ENCODE measurements at places on chromosomes 16 and 17.

DNA sequence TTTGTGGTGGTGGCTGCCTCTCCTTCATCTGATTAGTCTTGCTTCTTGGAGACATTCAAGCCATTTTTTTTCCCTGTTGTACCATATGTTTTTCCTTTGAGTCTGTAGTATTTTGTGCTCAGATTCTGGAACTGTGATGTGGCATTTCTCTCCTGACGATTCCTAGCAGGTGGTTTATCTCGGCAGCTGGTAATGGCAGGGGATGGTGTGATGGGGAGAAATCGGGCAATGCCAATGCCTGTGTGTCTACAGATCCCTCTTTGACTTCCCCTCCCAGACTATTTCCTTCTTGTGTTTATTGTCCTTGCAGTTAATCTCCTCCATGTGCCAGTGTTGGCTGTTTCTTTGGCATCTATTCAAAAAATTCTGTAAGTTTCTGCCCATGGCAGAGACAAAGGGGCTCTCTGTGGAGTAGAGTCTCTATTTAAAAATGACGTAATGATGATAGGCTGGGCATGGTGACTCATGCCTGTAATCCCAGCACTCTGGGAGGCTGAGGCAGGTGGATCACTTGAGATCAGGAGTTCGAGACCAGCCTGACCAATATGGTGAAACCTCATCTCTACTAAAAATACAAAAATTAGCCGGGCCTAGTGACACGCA, 90.2 kb upstream of the ERCC4 start:
- no peak for DNase-seq

GRCh38 chr16:75423723-75424104, 9.6 kb downstream of the CFDP1 start:
- no peak for DNase-seq

- no peak for DNase-seq
Measured at GRCh38 chr16:3690980-3691720, 26.2 kb downstream of the TRAP1 start.

GRCh38 chr16:85353839-85354685, 241.8 kb upstream of the CIBAR2 start:
- peak; percentile 96 for DNase-seq

- DNase-seq, result peak; percentile 79
Measured at GRCh38 chr17:81400154-81400977, 5.1 kb downstream of the BAHCC1 start.

- DNase-seq, result no peak
Measured at GRCh38 chr17:66540131-66540781, 237.8 kb downstream of the PRKCA start.

- DNase-seq, result peak; percentile 49
Measured at GRCh38 chr17:76968707-76969597, 100.7 kb downstream of the MGAT5B start.

DNA sequence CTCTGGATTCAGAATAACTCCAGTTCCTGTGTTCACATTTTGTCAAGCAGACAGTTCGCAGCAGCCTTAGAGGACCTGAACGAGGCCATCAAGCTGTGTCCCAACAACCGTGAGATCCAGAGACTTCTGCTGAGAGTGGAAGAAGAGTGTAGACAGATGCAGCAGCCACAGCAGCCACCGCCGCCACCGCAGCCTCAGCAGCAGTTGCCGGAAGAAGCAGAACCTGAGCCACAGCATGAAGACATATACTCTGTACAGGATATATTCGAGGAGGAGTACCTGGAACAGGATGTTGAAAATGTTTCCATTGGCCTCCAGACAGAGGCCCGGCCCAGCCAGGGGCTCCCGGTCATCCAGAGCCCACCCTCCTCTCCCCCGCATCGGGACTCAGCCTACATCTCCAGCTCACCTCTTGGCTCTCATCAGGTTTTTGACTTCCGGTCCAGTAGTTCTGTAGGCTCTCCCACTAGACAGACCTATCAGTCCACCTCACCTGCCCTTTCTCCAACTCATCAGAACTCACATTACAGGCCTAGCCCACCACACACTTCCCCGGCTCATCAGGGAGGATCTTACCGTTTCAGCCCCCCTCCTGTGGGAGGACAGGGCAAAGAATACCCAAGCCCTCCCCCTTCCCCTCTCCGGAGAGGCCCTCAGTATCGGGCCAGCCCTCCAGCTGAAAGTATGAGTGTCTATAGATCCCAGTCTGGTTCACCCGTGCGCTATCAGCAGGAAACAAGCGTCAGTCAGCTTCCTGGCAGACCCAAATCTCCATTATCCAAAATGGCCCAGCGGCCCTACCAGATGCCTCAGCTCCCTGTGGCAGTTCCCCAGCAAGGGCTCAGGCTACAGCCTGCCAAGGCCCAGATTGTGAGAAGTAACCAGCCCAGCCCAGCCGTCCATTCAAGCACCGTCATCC, 25.9 kb downstream of the CYB561 start:
- no peak for DNase-seq

- DNase-seq, result peak; percentile 1
Measured at GRCh38 chr16:62363501-62363900, 327.3 kb upstream of the CDH8 start.

DNA sequence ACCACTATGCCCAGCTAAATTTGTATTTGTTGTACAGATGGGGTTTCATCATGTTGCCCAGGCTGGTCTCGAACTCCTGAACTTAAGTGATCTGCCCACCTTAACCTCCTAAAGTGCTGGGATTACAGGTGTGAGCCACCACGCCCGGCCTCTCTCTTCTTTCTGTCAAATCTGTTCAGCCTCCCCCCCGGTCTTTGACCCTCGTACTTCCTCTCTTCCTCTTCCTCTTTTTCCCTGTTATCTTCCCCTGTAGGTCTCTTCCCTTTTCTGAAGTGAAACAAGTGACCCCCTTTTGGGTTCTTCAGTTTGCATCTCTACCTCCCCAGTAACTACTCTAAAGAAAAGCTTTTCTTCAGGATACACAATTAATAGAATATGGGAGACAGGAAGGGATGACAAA, 31.7 kb upstream of the DHX40 start:
- no peak for DNase-seq

DNA sequence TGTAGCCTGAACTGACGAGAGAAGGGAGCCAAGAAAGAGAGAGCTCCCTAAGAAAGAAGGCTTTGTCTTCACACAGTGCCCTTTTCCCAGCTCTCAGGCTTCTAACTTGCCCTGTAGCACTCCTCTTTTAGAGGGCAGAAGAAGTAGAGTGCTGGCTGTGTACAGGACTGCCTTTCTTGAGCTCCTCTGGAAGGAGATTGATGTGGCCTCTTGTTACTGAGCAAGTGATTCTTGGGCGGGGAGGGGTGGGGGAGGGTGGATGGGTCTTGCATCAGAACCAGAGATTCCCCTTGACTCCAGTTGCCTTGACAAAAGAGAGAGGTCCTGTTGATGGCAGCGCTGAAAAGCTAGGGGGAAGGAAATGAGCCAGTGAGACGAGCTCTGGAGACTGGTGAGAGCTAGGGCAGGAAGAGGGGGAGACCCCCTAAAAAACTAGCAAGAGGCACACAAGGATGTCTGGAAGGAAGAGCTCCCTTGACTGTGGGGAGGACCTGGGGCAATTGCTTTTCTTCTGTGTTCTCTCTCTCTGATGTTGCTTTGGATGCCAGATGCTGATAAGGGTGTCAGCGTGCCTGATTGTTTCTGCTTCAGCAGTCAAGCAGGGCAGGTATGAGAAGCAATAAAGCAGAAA, 18.4 kb downstream of the GPR179 start:
- no peak for DNase-seq

DNA sequence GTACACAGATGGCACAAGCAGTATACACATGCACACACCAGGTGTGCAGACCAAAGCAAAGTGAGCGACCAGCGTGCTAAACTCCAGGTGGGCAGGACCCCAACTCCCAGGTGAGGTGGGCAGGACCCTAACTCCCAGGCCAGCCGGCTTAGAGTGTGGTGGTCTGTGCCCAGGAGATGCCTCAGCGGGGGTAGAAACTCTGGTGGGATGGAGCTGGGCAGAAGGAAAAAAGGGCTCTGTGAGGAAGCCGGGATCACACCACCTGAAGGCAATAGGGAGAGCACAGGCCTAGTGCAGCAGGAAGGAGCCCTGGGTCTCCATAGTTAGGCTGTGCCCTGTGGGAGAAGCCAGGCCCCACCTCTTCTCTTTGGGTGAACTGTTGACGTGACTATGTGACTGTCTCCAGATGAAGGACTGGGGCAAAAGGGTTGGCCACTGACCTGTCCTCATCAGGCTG, 1.6 kb upstream of the FOXJ1 start:
- no peak for DNase-seq

- DNase-seq, result no peak
Measured at GRCh38 chr16:72769876-72770275, 278.1 kb downstream of the ZFHX3 start.

DNA sequence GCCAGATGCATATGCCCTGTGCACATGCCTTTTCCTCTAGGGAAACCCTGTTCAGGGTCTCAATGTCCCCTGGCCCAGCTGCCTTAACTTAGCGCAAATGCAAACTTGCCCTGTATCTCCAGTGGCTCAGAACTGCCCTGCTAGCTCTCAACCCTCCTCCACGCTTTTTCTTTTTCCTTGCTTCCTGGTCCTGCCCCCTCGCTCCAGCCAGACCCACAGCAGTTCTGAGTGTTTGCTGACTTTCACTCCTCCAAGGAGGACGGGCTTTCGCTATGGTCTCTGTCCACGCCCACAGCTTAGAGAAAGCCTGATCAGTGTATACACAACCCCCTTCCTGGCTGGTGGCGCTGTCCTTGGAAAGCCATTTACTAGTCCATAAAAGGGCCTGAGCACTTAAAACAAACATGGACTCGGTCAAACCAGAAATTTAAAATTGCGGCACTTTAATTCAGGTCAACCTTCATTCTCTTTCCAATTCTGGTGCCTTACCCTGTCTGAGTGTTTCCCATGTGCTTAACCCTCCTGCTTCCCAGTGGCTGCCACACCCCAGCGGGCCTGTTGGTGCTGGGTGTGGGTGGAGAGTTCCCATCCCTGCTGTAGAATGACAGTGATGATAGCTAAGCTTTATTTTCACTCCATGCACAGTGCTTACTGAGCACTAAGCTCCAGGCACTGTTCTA, 15.6 kb upstream of the TMEM98 start:
- peak; percentile 95 for DNase-seq

DNA sequence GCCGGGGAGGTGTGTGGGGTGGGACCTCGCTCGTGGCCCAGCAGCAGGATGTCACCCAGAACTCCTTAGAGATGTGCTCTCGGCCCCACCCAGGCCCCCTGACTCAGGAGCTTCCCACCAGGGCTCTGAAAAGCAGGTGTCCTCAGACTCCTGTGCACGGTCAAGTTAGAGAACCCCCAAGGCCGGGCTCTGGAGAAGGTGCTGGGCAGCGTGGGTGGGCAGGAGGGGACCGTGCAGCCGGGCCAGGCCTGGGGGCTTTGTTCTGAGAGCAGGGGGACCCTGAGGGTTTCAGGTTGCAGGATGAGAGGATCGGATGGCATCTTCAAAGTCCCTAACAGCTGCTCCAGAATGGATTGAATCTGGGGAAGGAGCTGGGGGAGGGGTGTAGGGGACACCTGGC, 164.4 kb upstream of the CIBAR2 start:
- no peak for DNase-seq

- DNase-seq, result no peak
Measured at GRCh38 chr16:21190599-21190998, 20.8 kb downstream of the ZP2 start.

DNA sequence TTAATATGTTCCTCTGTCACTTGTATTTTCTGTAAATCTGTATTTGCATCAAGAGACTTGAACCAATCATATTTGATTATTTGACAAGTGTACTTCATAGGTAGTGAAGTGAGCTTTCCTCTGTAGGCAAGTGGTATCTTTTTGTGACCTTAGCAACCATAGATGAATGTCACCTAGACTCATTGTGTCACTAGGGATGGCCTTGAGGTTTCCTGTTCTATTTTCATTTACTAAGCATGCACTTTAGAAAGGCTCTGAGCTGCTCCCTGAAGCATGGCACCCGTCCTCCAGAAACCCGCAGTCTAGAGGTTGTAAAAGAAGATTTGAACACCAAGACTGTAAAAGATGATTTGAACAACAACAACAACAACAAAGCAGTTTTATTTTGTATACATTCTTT, 151.7 kb downstream of the PRKCB start:
- DNase-seq, result no peak

DNA sequence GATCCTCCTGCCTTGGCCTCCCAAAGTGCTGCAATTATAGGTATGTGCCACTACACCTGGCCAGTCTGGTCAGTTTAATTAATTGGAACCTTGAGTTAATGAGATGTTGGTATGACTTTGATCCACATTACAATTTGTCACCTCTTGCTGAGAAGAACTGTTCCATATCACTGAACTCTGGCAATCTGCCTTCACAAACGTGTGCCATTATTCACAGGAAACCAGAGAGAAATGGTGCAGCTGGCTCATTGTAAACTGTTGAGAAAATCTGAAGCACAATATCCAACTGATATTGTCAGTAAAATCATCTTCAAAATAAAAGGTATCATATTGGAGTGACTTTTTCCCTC, 39.3 kb upstream of the YPEL2 start:
- DNase-seq, result no peak

DNA sequence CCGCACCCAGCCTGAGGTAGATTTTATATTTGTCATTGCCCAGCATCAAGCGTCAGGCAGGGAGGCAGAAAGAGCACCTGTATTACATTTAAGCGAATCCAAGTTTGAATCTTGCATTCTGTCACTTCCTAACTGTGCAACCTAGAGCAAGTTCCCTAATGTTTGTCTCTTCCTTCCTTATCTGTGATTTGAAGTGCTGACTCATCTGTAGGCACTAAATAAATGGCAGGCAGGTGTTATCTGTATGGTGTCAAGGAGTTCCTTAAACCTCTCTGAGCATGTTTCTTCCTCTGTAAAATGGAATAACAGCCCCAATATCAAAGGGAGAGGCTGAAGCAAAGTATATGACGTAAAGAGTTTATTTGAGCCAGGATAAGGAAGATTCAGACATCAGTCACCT, 24.3 kb downstream of the GP2 start:
- no peak for DNase-seq

GRCh38 chr17:17480593-17481148, 3.9 kb downstream of the MED9 start:
- DNase-seq, result no peak

DNA sequence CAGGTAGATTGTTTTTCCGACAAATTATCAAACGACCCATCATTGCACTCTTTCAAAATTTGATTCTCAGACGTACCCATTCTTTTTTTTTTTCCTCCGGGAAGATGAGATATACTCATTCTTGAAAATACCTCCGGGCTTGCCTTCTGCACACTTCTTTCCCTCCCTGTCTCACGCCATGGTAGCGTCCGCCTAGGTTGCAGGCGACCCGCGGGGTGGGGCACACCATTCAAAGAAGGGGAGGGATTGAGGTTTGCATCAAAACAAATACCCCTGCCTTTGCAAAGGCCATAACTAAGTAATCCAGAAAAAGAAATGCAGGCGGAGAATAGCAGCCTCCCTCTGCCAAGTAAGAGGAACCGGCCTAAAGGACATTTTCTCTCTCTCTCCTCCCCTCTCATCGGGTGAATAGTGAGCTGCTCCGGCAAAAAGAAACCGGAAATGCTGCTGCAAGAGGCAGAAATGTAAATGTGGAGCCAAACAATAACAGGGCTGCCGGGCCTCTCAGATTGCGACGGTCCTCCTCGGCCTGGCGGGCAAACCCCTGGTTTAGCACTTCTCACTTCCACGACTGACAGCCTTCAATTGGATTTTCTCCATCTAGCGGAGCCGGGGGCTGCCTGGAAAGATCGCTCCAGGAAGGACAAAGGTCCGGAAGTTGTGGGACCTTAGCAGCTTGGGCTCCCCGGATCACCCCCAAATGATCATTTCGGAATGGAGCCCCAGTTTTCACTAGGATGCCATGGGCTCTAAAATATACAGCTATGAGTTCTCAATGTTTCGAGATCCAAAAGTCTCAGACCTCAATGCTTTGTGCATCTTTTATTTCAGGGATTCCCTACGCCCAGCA, 843 bp downstream of the TP53 start:
- DNase-seq, result no peak

Measured in T47D (cell line).